Pancreas (tissue), 10 donors: ENCODE measurements at places on chromosomes 11 and 22.

GRCh38 chr22:47110817-47111443 is 348.5 kb downstream of the TBC1D22A start:
- no peak for DNase-seq
- H3K4me1 ChIP-seq: peaks cover 4% of the 10 kb centered on the region
- H3K4me3 ChIP-seq: no peak overlapping the region
- no peaks in the 10 kb centered on the region for H3K36me3 ChIP-seq
- H3K27me3 ChIP-seq: no peaks in the 10 kb centered on the region

GRCh38 chr11:131136486-131136885 is 220.2 kb upstream of the SNX19 start:
- H3K4me3 ChIP-seq: no peak overlapping the region
- DNase-seq: no peak
- H3K36me3 ChIP-seq: no peaks in the 10 kb centered on the region
- H3K27me3 ChIP-seq: no peaks in the 10 kb centered on the region
- H3K27ac ChIP-seq: no peak overlapping the region

- no peak overlapping the region for H3K4me3 ChIP-seq
- no peaks in the 10 kb centered on the region for H3K36me3 ChIP-seq
- H3K4me1 ChIP-seq: no peaks in the 10 kb centered on the region
- no peaks in the 10 kb centered on the region for H3K27me3 ChIP-seq
Observed at GRCh38 chr11:94030059-94030458, 8.9 kb downstream of the HEPHL1 start.

GRCh38 chr11:19229671-19230070 is 11.1 kb downstream of the E2F8 start:
- H3K27ac ChIP-seq: no peak overlapping the region
- DNase-seq: no peak
- H3K36me3 ChIP-seq: no peaks in the 10 kb centered on the region
- no peak overlapping the region for H3K4me3 ChIP-seq
- H3K4me1 ChIP-seq: no peaks in the 10 kb centered on the region
- no peaks in the 10 kb centered on the region for H3K27me3 ChIP-seq

GRCh38 chr11:106468086-106468485 is 390.6 kb downstream of the AASDHPPT start:
- H3K4me1 ChIP-seq: peaks cover 43% of the 10 kb centered on the region
- no peak for DNase-seq
- H3K27me3 ChIP-seq: no peaks in the 10 kb centered on the region
- H3K27ac ChIP-seq: no peak overlapping the region

- no peaks in the 10 kb centered on the region for H3K36me3 ChIP-seq
- DNase-seq: no peak
- no peak overlapping the region for H3K4me3 ChIP-seq
- H3K27ac ChIP-seq: no peak overlapping the region
- H3K4me1 ChIP-seq: peaks cover 29% of the 10 kb centered on the region
Observed at GRCh38 chr22:28027453-28028448, 108.7 kb upstream of the PITPNB start.

DNA sequence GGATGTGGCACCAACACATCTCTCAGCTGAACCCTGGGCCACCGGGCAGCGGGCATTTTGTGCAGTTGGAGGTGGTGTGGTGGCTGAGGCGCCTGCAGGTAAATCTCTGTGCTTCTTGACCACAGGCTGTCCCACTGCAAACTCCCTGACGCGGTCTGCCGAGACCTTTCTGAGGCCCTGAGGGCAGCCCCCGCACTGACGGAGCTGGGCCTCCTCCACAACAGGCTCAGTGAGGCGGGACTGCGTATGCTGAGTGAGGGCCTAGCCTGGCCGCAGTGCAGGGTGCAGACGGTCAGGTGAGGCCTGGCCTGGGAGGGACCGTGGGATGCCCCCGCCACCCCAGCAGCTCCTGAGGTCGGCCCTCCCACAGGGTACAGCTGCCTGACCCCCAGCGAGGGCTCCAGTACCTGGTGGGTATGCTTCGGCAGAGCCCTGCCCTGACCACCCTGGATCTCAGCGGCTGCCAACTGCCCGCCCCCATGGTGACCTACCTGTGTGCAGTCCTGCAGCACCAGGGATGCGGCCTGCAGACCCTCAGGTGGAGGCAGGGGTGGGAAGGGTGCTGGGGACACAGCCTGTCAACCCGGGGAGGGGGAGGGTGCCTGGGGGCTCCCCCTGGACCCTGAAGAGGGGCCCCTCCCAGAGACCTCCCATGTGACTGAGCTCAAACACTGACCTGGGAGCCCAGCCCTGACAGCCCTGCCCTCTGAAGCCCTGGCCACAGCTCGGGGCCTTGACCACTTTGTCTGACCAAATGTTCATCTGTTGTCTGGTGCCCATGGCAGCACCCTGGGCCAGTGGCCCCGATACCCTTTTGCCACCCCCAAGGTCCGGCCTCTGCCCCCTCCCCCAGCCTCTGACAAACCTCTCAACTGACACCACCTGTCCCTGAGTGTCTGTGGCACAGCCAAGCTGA is 4.6 kb upstream of the PGGHG start:
- peaks cover 19% of the 10 kb centered on the region for H3K4me1 ChIP-seq
- H3K27me3 ChIP-seq: peaks cover 21% of the 10 kb centered on the region
- DNase-seq: peak; percentile 79
- no peaks in the 10 kb centered on the region for H3K36me3 ChIP-seq
- no peak overlapping the region for H3K27ac ChIP-seq

DNA sequence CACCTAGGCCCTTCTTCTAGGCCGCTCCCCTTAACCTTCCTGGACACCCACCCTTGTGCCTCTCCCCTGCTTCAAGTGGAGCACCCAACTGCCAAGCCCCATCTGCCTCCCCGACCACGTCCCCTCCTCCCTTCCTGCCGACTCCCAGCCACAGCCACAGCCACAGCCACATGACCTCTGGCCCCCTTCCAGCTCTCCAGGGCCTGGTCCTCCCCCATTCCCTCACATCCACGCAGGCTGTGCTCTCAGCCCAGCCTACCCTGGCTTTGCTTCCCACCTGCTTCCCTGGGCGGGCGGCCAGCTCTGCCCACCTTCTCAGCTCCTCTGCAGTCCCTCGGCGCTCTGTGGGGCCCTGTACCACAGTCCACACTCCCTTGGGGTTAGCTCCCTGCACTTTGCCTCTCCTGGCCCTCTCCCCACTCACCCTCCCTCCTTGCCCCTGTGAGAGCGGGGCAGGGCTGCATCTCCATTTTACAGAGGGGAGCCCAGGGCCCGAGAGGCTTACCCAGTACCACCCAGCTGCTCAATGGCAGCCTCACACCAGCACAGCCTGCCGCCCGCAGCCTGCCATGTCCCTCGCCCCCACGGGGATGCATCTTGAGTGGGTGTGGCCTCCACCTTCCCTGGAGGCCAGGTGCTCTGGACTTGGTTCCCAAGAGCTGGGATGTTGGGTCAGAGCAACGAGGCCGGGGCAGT is 20.3 kb downstream of the PARVG start:
- H3K27ac ChIP-seq: no peak overlapping the region
- no peak overlapping the region for H3K4me3 ChIP-seq
- no peak for DNase-seq

GRCh38 chr11:94649964-94650623 is 82.9 kb downstream of the PIWIL4 start:
- no peak for DNase-seq
- no peak overlapping the region for H3K27ac ChIP-seq
- no peaks in the 10 kb centered on the region for H3K27me3 ChIP-seq
- H3K36me3 ChIP-seq: no peaks in the 10 kb centered on the region
- H3K4me1 ChIP-seq: no peaks in the 10 kb centered on the region

- H3K4me1 ChIP-seq: no peaks in the 10 kb centered on the region
- H3K4me3 ChIP-seq: no peak overlapping the region
- H3K27me3 ChIP-seq: no peaks in the 10 kb centered on the region
- H3K36me3 ChIP-seq: no peaks in the 10 kb centered on the region
Observed at GRCh38 chr11:115774756-115775155, 270.5 kb upstream of the CADM1 start.

DNA sequence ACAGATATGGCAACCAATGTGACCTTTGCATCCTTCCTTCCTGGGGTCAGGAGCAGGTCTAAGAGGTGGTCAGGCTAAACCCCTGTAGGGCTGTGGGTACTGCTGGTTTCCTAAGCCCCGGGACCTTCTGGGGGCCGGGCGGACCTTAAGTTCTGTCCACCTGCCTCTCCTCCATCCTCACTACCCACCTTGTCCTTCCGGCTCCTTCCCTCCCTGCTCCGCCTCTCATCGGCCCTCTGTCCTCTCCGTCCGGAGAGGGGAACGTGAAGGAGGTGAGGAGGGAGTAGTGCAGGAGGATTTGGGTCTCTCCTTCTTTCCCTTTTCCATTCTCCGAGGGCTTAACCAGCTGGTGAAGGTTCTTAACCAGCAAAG is 28.3 kb upstream of the PARVB start:
- no peak for DNase-seq
- H3K27me3 ChIP-seq: no peaks in the 10 kb centered on the region
- H3K4me3 ChIP-seq: no peak overlapping the region

DNA sequence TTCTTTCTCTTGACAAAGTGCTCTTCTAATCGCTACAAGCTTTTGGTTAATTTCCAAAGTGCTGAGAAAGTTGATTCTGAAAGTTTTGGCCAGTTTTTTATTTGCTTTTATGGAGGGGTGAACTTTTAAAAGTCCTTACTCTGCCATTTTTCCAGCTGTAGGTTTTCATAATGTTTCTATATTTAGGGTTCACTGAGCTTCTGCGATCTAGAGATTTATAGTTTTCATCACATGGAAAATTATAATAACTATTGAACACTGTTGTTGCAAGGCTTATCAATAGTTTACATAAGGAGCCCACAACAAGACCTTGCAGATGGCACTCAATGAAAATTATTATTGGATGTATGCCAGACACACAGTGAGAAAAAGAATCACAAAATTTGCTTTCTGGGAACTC is 55.1 kb downstream of the DLG2 start:
- H3K27me3 ChIP-seq: no peaks in the 10 kb centered on the region
- H3K27ac ChIP-seq: no peak overlapping the region
- DNase-seq: no peak
- H3K4me1 ChIP-seq: no peaks in the 10 kb centered on the region
- no peak overlapping the region for H3K4me3 ChIP-seq
- no peaks in the 10 kb centered on the region for H3K36me3 ChIP-seq

DNA sequence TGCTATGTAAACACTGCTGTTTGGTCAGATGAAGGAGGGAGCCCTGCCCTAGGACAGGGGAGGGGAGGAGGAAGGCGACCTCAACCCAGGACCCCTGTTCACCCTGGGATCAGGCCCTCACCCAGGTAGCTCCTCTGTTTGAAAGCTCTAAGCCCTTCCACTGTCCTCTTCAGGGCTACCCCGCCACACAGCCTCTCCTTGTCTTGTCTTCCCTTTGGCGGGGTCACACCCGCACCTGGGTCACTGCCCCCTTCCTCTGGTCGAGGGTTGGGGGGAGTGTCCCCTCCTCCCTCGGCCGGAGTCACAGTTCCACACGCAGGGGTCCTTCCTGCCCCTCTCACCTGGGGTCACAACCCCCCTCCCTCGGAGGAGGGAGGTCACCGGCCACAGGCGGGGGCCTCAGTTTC is 463 bp upstream of the PTPMT1 start:
- DNase-seq: no peak
- peak overlapping the region; percentile 45 for H3K27ac ChIP-seq
- peak overlapping the region; percentile 94 for H3K4me3 ChIP-seq
- no peaks in the 10 kb centered on the region for H3K36me3 ChIP-seq
- no peaks in the 10 kb centered on the region for H3K27me3 ChIP-seq

DNA sequence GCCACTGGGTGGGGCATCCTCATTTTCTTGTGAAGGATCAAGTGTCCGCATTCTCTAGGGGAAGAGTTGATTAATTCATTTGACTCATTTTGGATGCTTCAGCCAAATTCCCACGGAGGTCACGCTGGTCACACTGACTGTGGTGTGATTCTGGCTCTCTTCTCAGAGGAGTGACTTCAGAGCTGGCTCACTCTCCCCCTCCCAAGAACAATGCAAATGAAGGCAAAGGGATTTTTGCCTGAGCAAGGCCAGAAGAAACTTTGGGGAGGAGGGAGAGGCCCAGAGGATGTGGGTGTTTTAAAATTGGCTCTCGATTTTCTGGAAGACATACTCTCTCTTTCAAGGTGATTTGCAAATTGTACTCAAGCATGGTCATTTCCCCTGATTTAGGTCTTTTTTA is 51.1 kb upstream of the LMO2 start:
- no peaks in the 10 kb centered on the region for H3K27me3 ChIP-seq
- H3K4me3 ChIP-seq: no peak overlapping the region
- no peak overlapping the region for H3K27ac ChIP-seq
- no peaks in the 10 kb centered on the region for H3K4me1 ChIP-seq
- H3K36me3 ChIP-seq: no peaks in the 10 kb centered on the region

DNA sequence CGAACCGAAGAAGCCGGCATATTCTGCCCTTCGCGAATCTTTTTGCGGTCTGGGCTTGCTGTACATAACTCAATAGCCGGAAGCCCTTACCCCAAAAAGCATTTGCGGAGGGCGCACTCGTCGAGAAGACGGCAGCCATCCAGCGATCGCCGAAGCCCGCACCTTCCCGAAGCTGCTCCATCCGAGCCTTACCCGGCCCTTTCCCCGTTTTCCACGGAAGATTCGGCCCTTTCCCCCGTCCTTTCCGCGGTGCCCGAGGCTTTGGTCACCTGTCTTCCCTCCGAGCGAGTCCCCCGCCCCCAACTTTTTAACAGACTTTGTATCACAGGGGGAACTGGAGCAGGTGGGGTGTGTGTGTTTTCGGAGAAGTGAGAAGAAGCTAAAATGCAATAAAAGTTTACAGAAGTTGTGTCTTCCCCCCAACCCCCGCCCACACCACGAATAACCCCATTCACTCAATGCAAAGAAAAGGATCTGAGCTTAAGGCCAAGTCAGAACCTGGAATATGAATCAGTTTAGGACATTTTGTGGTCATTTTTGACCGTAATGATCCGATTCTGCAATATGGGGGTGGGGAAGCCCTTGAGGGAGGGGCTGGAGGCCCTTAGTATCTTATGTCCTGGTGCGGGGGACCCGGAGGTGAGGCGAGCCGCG is 99.0 kb upstream of the HSD17B12 start:
- no peaks in the 10 kb centered on the region for H3K36me3 ChIP-seq
- peak overlapping the region; percentile 11 for H3K4me3 ChIP-seq
- H3K27ac ChIP-seq: no peak overlapping the region

DNA sequence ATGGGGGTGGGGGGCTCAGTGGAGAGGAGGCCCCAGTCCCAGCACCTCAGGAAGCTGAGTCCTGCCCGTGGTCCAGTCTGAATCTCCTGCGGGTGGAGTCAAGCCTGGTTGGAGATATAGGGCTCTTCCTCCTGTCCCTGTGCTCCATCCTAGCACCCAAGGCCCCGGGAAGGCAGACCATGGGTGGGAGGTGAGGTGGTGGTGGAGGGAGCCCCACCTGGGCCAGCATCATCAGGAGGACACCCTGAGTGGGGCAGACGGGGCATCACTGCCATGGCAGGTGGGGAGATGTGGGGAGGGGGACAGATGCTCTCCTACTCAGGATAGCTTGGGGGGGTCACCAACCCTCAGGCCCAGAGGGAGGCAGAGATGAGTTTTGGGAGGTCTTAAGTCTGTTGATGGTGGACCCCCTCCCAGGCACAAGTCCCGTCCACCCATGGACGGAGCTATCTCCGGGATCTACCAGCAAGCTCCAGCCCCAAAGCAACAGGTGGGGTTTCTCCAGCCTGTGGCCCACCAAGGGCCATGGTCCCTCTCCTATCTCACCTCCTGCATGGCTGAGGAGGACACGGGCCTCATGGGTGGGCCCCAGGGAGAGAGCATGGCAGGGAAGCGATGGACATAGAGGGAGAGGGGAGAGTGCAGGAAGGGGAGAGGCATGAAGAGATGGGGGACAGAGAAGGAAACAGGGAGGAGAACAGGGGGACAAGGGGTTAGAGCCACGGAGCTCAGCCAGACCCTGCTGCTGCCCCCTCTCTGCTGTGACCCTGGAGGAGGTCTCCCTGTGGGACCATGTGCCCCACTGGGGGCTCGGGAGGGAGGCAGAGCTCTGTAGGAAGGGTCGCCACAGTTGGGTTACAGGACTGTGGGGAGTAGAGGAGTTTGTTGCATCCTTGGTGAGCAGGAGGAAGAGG is 1.3 kb downstream of the MRGPRE start:
- no peaks in the 10 kb centered on the region for H3K36me3 ChIP-seq
- no peaks in the 10 kb centered on the region for H3K4me1 ChIP-seq
- no peak for DNase-seq
- no peak overlapping the region for H3K4me3 ChIP-seq
- H3K27me3 ChIP-seq: no peaks in the 10 kb centered on the region
